Muscle of leg (tissue), 16 donors: ENCODE measurements at places on chromosomes 12 and 14. TPM values are rescaled to one million over a fixed set of nuclear protein-coding genes. Genes with fewer than 3 reads are reported as not detected.

TMEM121 gene
- 1.5 TPM for polyA plus RNA-seq

DNA sequence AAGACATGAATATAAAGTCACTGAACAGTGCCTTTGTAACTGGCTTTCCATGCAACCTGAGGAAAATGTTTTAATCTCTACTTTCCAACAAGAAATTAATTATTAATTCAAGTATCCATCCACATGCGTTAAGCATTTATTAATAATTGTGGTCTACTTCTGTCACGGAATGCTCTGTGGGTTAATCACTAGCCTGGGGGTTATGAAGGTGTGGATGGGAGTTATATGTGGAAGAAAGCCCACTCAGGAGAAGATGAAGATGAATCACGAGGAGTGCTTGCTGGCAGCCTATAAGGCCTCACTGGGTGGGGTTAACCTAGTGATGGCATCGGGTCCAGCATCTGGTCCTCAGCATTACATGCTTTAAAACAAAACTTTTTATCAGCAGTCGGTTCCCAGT is 99.5 kb upstream of the AVPR1A start:
- H3K27me3 ChIP-seq, result no peaks in the 10 kb centered on the region
- no peak for DNase-seq
- no peak overlapping the region for H3K27ac ChIP-seq
- H3K4me3 ChIP-seq, result no peak overlapping the region
- H3K36me3 ChIP-seq, result no peaks in the 10 kb centered on the region
- no peaks in the 10 kb centered on the region for H3K4me1 ChIP-seq

GRCh38 chr14:52377940-52378339 is 63.8 kb downstream of the PTGER2 start:
- H3K36me3 ChIP-seq, result no peaks in the 10 kb centered on the region
- H3K4me3 ChIP-seq, result no peak overlapping the region
- no peaks in the 10 kb centered on the region for H3K4me1 ChIP-seq
- H3K27ac ChIP-seq, result no peak overlapping the region
- H3K27me3 ChIP-seq, result no peaks in the 10 kb centered on the region

GRCh38 chr12:90280033-90280432 is 571.4 kb upstream of the ATP2B1 start:
- DNase-seq, result no peak
- no peaks in the 10 kb centered on the region for H3K36me3 ChIP-seq
- H3K4me3 ChIP-seq, result no peak overlapping the region
- no peak overlapping the region for H3K27ac ChIP-seq

GRCh38 chr12:1503281-1503711 is 91.1 kb downstream of the FBXL14 start:
- no peaks in the 10 kb centered on the region for H3K36me3 ChIP-seq
- peaks cover 11% of the 10 kb centered on the region for H3K27me3 ChIP-seq
- peaks cover 35% of the 10 kb centered on the region for H3K4me1 ChIP-seq

DNA sequence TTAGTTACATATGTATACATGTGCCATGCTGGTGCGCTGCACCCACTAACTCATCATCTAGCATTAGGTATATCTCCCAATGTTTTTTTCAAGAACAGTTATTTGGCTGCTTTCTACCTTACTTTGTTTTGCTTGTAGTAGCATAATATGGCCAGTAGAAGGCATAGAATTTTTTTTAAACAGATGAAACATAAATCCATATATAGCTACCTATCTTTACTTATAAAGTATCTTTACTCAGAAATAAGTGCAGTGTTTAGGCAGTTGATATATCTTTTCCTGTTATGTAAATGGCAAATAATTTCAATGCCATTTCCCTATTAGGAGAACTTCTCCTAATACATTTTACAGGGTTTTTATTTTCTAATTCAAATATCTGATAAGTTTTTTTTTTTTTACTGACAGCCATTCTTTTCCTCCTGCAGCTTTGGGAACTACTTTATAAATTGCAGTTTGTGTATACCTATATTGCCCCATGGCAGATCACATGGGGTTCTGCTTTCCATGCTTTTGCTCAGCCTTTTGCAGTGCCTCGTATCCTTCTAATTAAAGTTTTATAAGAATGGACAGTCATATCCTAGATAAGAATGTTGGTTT is 143.1 kb downstream of the PCNX1 start:
- no peak for DNase-seq
- no peak overlapping the region for H3K4me3 ChIP-seq
- no peaks in the 10 kb centered on the region for H3K4me1 ChIP-seq
- H3K36me3 ChIP-seq, result peaks cover 3% of the 10 kb centered on the region
- H3K27ac ChIP-seq, result no peak overlapping the region
- no peaks in the 10 kb centered on the region for H3K27me3 ChIP-seq

DNA sequence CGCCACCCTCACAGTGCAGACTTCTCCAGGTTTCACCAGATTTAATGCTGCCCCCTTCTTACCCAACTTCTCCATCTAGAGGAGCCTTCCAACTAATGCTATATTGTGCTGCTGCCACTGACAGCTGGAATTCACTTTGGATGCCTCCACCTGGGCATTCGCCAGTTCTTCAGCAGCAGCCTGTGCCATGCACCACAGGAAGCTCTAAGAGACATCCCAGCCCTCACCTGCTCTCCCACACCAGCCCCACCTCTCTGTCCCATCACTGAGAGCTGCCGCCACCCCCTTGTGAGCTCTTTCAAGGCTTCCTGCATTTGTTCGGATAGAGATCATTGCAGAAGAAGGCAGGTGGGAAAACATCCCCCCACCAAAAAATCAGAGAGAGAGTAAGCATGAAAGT is 4.6 kb upstream of the KRT2 start:
- H3K36me3 ChIP-seq, result no peaks in the 10 kb centered on the region
- no peak for DNase-seq
- H3K4me3 ChIP-seq, result no peak overlapping the region
- H3K27me3 ChIP-seq, result peaks cover 23% of the 10 kb centered on the region

DNA sequence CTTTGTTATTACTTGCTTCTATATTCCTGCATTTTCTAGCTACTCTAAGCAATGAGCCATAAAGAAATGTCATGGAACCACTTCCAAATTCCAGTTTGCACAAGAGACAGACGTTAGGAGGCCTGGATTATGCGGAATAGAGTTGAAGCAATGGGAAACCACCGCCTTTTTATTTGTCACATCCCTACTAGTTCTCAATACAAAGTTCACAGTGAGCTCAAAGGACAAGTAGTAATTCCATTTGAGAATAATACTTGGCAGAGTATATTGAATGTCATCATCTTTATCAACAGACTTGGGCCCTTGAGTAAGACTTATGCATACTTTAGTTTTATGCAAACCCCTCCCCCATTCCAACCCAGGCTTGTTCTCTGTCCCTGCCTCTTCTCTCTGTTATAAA is 3.7 kb upstream of the SLC15A5 start:
- peak; percentile 96 for DNase-seq
- no peaks in the 10 kb centered on the region for H3K27me3 ChIP-seq
- no peak overlapping the region for H3K4me3 ChIP-seq
- H3K27ac ChIP-seq, result peak overlapping the region; percentile 69
- no peaks in the 10 kb centered on the region for H3K36me3 ChIP-seq
